Endodermal cell (in vitro differentiated cells): ENCODE measurements at places on chromosomes 4 and X.
A peak's percentile ranks its signal among the peaks of the same experiment; 100 is the strongest.

DNA sequence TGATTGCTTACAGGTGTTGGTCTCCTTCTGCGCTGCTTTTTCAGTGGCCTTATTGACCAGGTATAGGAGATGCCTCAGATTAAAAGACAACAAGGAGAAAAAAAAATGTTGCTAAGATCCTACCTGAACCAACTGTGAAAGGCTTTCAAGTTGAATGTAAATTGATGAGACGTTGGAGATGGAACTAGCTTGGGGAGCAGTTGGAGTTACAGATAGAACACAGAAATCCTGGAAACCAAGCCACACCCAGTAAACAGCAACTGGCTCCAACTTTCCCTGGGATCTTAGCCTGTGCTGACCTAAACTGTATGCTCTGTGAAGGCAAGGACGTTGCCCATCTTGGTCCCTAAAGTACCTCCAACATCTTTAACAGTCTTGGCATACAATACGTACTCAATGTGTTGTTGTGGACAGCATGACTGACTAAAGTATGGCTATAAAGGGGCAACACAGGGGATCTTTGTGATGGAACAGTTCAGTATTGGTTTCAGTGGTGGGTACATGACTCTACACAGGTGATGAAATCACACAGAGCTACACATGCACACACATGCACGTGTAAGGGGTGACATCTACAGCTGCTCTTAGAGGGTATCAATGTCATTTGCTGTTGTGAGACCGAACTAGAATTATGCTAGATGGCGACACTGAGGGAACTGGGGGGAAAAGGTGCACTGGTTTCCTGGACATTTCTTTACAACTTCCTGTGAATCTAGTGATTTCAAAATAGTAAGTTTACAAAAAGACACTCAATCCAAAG lies 22.3 kb downstream of the GAB3 start:
- no peak for DNase-seq

DNA sequence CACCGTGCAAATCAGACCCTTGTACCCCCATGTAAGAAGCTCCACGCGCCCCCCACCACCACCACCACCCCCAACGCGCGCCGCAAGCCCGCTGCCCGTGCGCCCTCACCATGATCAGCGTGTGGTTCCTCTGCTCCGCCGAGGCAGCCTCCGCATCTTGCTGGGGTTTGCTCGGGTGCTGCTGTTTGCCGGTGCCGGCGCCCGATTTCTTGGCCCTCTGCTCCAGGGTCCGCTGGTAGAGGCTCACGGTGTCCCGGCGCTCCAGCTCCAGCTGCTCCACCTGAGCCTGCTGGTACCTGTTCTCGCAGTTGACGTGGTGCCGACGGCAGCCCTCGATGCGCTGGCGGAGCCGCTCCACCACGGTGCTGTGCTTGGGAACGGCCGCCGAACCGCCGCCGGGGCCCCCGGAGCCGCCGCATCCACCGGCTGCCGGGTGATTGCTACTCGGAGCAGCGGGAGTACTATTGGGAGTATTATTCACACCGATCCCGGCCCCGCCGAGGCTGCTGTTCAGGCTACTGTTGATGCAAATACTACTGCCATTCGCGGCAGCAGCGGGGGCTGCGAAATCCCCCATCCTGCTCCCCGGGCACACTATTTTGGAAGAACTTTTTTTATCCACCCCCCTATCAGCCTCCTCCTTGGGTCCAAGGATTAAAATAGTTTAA lies 1.1 kb downstream of the MAML3 start:
- peak; percentile 81 for DNase-seq

- no peak for DNase-seq
Observed at GRCh38 chr4:119692001-119692400, 63.4 kb upstream of the PDE5A start.

DNA sequence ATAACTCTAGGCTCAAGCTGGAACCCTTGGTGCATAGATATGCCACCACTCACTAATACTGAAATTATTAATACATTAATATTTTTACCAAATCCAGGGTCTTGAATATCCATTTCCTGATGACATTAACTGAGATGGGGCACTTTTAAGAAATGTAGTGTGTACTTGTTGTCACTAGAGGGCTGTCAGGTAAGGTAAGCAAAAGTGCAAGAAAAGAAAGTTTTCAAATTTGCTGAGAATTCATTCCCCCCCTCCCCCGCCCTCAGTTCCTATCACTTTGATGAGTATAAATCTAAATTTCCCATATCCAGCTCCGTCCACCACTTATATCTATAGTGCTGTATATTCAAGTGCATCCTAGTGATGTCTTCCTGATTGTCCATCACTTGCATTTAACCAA lies 20.5 kb upstream of the WDR44 start:
- no peak for DNase-seq

DNA sequence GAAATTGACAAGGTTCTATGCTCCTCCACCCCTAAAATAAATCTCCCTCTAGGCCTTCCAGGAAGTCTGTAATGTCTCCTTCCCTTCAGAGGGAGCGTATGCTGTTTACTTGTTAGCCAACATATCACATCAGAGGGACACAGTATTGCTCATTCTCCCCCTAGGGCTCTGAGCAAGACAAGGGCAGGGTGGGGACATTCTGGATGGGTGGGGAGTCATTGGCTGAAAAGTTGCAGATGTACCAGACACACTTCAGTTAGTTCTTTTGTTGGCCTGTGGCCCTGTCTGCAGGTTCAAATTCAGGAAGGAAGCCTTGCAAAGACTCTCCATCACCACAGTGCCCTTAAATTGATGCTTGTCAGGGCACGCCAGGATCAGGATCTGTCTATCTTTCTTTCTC lies 106.3 kb upstream of the TEX13D start:
- DNase-seq, result no peak

DNA sequence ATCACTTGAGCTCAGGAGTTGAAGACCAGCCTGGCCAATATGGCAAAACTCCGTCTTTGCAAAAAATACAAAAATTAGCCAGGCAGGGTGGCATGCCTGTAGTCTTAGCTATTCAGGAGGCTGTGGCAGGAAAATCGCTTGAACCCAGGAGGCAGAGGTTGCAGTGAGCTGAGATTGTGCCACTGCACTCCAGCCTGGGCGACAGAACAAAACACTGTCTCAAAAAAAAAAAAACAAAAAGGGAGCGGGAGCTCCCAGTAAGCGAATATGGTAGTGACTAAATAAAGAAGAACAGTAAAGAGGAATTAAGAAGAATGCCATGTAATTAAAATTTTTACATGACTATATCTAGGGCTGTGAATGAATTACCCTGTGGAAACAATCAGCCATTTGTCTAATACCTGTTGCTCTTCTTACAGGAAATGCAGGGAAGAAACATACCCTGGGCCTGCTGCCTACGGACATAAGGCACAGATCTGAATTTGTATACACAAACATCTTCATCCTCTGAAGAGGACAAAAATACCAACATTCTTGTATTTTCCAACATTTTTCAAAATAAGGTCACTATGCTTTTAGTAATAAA lies 11.4 kb downstream of the WDFY3 start:
- DNase-seq, result no peak

DNA sequence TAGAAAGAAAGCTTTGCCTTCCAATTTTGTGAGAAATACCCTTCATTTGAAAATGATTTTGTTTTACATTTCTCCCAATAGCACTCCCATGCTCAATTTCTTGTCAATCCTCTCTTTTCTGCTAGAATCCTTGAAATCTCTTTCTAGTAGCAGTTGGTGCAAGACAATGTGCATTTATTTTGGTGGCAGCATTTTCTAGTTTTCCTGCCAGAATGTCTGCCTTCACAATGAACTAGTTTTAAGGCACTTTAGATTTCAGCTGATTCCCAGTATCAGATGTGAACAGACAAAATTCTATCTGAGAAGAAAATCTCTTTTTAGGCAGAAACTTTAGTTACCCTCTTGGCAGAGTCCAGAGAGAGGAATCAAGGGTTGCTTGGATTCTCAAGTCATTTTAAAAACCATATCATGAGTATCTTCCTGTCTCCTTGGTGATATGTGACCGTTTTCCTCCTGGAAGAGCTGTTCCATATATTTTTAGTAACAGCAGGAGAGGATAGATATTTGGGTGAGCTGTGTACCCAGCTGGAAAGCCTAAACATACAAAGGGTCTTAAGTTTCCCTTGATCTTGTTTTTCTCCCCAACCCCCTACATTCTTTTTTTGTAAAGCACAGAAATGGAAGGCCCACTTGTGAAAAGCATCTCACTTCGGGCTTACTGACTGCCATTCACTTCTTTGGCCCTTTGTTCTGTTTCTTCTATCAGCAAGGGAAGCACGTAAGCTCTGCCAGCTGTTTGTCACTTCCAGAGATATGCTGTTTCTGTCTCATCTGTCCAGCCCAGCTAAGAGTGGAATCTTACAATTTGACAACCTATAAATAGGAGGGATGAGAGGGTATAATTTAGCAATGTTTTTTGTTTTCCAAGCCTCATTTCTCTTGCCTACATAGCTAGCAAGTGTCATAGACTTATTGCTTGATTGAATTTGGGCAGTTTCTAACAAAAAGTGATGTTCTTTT lies 38.7 kb downstream of the TSPAN7 start:
- no peak for DNase-seq
